Renal cortical epithelial cell (primary cell): ENCODE measurements at places on chromosomes 16 and 17.

- DNase-seq: no peak
These were observed 8.4 kb upstream of the TRPV2 start for GRCh38 chr17:16406742-16407674.

DNA sequence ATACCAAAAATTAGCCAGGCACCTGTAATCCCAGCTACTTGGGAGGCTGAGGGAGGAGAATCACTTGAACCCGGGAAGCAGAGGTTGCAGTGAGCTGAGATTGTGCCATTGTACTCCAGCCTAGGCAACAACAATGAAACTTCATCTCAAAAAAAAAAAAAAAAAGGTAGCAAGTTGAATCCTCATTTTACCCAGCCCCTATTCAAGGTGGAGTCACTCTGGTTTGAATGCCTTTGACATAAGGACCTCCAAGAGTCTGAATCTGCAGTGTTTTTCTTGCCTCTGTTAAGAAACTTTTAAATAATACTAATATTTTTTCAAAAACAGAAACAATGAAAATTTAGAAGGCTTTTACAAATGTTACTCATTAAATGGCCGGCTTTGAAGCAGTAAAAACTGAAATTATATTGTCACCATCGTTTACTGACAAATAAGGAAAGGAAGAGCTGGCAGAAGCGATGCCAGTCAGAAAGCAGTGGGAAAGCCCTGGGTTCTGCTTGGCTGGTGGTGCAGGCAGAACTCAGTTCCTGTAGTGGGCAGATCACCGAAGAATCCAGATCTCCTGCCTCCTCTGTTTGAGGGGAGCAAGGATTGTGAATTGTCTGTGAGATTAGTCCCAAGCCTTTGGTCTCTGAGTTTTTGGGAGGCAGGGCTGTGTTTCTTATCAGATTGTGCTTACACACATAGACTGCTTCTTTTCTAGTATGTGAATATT lies 99.7 kb upstream of the HAS3 start:
- DNase-seq: peak; percentile 64

GRCh38 chr17:73387746-73388577 lies 76.2 kb upstream of the CDC42EP4 start:
- no peak for DNase-seq

DNA sequence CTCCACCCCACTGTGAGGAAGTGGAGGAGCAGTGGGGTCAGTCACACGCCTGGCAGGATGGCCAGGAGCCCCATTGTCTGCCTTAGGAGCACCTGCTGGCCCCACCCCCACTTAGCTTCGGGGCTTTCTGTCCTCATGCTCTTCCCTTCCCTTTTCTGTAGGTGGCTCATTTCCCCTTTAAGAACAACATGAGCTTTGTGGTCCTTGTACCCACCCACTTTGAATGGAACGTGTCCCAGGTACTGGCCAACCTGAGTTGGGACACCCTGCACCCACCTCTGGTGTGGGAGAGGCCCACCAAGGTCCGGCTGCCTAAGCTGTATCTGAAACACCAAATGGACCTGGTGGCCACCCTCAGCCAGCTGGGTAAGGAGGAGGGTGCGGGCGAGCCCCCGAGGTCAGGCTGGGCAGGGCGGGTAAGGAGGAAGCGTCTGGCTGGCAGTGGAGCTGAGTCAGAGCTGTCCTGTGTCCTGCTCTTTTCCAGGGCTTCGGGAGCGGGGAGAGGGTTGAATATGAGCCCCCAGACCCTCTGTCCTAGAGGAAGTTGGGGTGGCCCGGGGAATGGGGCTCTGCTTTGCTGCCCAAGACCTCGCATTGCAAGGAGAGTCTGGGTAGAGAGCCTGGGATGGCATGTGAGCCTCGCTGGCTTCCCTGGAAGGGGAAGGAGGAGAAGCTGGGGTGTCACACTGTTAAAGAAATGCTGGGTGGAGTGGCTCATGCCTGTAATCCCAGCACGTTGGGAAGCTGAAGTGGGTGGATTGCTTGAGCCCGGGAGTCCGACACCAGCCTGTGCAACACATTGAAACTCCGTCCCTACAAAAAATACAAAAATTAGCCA lies 9.2 kb upstream of the SERPINF1 start:
- no peak for DNase-seq

DNA sequence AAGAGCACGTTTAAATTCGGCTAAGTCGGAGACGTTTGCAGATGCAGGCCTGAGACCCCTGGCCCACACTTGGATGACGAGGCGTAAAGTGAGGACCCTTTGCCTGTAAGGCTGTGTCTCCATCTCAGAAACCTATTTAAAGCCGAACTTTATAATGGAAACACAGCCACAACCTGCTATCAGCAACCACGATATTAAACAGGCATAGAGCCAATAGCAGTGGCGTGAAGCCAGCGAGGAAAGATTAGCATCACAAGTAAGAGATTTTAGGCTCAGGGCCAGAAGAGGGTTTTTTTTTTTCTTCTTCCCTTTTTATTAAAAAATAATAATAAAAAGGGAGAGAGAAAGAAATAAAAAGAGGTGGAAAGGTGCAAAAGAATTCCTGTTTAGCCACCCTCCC lies 111.3 kb upstream of the NOL11 start:
- no peak for DNase-seq

DNA sequence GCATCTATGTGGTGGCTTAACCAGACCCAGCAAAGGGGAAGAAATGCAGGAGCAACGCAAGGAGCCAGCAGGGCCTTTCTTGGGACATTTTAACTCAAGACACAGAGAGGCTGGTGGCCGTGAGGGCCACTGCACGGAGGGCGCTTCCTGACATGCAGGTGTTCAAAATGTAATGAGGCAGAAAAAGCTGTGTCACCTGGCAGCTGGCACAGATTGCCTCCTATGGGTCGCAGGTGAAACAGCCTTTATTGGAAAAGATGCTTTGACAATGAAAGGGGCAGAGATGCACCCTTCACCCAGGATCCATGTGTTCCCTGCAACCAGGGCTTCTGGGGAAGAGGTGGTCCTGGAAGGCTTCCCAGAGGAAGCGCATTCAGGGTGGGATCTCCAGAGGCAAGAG lies 219.3 kb downstream of the XYLT1 start:
- no peak for DNase-seq

GRCh38 chr17:38464723-38465390 lies 36.6 kb downstream of the ARHGAP23 start:
- peak; percentile 70 for DNase-seq

DNA sequence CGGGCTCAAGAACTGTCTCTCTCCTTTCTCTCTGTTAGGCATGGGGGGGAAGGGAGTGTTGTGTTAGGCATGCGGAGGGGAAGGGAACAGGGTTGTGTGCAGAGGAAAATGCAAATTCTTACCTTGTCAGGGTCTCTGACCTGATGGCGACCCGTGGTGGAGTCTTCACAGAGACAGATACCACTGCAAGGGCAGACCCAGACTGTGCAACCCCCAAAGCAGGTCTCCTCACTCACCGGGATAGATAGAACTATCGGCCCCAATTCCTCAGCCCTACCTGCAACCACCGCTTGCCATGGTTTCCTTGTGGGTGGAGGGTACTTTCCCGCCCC lies 9.6 kb upstream of the MPP2 start:
- DNase-seq: no peak

- no peak for DNase-seq
These were observed 25.2 kb downstream of the YPEL2 start for GRCh38 chr17:59356543-59357218.

DNA sequence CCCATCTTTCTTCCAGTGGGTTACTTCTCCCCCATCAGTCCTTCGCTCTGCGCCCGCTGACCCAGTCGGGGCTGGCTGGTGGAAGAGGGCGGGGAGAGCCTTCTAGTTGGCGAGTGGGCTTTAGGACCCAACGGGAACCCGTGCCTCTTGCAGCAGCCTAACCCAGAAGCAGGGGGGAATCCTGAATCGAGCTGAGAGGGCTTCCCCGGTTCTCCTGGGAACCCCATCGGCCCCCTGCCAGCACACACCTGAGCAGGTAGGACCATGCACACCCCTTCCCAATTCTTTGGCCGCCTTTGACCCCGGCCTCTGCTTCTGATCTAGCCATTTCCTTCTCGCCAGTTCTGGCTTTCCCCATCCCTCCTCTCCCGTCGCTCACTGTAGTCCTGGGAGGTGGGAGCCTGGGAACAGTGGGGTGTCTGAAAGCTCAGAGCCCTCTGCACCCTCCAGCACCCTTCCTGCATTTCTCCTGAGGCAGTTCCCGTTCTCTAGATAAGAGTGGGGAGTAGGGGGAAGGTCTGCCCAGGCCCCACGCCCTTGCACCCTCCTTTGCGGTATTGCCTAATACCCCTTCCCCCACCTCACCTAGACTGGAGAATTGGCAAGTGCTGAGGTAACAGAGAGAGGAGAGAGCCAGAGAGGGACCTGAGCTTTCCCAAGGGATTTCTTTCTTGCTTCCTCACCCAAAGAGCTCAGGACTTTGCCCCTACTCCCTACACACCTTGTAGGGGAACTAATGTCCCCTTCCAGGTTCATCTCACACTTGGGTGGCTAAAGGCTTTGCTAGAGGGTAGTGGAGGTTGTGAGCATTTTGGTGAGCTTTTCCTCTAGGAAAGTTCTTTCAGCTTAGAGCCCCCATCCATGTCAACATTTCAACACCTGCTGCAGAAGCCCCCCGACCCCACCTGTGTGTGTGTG lies at the start of gene RARA:
Gene RARA (plus strand): TSS at position 150 of the 918 bp plus-strand sequence. CDS start 22,039 bp downstream, outside the sequence.
- DNase-seq: no peak

GRCh38 chr17:57413848-57414651 lies 157.7 kb downstream of the MSI2 start:
- no peak for DNase-seq
